Right cardiac atrium (tissue), 5 donors: ENCODE measurements at places on chromosomes 4 and X. TPM values are rescaled to one million over a fixed set of nuclear protein-coding genes. Genes with fewer than 3 reads are reported as not detected.

STK26 gene
- total RNA-seq = 2.2 TPM

PPEF2 gene
- total RNA-seq = not detected

SRPK3 gene
- 47.6 TPM for total RNA-seq

TMEM33 gene
- total RNA-seq = 28.0 TPM

TRIM75 gene
- total RNA-seq = not detected

TCP11X2 gene
- total RNA-seq = not detected

ZNF630 gene
- total RNA-seq = 2.7 TPM

NXT2 gene
- total RNA-seq = 2.0 TPM

CLDN2 gene
- total RNA-seq = not detected

KCNIP4 gene
- total RNA-seq = 0.23 TPM

TEX13C gene
- total RNA-seq = not detected

LDB2 gene
- 45.4 TPM for total RNA-seq

MSMO1 gene
- 12.9 TPM for total RNA-seq

FAM47A gene
- not detected for total RNA-seq

GAGE13 gene
- not detected for total RNA-seq

TIMM8A gene
- 19.6 TPM for total RNA-seq

MAGED1 gene
- 108 TPM for total RNA-seq

FAM236A gene
- not detected for total RNA-seq

MAGEA8 gene
- total RNA-seq = not detected

DCAF8L2 gene
- total RNA-seq = not detected

G6PD gene
- 22.2 TPM for total RNA-seq

NPY1R gene
- 5.5 TPM for total RNA-seq

NPNT gene
- total RNA-seq = 1.4 TPM

PLP1 gene
- total RNA-seq = 33.0 TPM

PPP1R2C gene
- total RNA-seq = not detected

KLHL4 gene
- total RNA-seq = 1.3 TPM

GUCY1A1 gene
- total RNA-seq = 65.1 TPM

GUCY2F gene
- not detected for total RNA-seq

EDA gene
- total RNA-seq = 19.2 TPM

C4orf33 gene
- 7.2 TPM for total RNA-seq

S100G gene
- total RNA-seq = not detected

ERAS gene
- not detected for total RNA-seq

PDGFC gene
- total RNA-seq = 16.9 TPM

ZXDA gene
- 4.6 TPM for total RNA-seq

CLDN34 gene
- 0.23 TPM for total RNA-seq

MEPE gene
- not detected for total RNA-seq

SLC4A4 gene
- total RNA-seq = 14.6 TPM

CACNA1F gene
- 0.18 TPM for total RNA-seq
